8988T (cell line): ENCODE measurements at places on chromosomes 1 and 21.

- DNase-seq, result no peak
These were observed 8.7 kb upstream of the MAP3K7CL start for GRCh38 chr21:29121759-29122158.

- no peak for DNase-seq
These were observed 1.4 kb downstream of the ZMYM6 start for GRCh38 chr1:35030338-35030737.

GRCh38 chr1:89070509-89070908, 5.5 kb upstream of the GBP1 start:
- DNase-seq, result no peak

- DNase-seq, result no peak
These were observed 187.5 kb downstream of the HHAT start for GRCh38 chr1:210516092-210516656.

DNA sequence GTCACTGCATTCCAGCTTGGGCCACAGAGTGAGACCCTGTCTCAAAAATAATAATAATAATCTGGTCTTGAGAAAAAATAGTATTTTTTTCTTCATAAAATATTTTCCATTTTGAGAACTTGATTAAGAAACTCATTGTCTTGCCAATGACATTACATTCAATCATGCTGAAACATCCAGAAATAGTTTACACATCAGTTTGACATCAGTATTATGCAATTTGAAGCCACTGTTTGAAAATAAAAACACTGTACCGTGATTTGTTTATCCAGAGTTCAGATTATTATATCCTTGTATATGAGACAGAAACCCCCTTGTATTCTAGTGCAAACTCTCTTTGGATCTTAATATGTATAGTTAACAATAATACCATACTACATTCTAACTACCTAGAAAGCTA, 6.9 kb downstream of the FMO2 start:
- no peak for DNase-seq

- no peak for DNase-seq
These were observed 55.2 kb upstream of the KAZN start for GRCh38 chr1:14543191-14543840.

GRCh38 chr21:31781737-31782136, 49.8 kb upstream of the SCAF4 start:
- no peak for DNase-seq

GRCh38 chr1:186404454-186405051, 28.9 kb downstream of the ODR4 start:
- DNase-seq, result no peak

- DNase-seq, result no peak
These were observed 71.0 kb downstream of the HIVEP3 start for GRCh38 chr1:41847733-41848132.
